Activated CD4-positive, alpha-beta memory T cell treated with anti-CD3 and anti-CD28 coated beads, Interleukin-2, amount 10 ng/mL, durations not matched to agents 7 days and 5 days (primary cell): ENCODE measurements at places on chromosomes 5 and 9. TPM values are rescaled to one million over a fixed set of nuclear protein-coding genes. Genes with fewer than 3 reads are reported as not detected.

CAPSL gene
- total RNA-seq, result not detected

CCDC183 gene
- total RNA-seq, result 0.96 TPM

DNA sequence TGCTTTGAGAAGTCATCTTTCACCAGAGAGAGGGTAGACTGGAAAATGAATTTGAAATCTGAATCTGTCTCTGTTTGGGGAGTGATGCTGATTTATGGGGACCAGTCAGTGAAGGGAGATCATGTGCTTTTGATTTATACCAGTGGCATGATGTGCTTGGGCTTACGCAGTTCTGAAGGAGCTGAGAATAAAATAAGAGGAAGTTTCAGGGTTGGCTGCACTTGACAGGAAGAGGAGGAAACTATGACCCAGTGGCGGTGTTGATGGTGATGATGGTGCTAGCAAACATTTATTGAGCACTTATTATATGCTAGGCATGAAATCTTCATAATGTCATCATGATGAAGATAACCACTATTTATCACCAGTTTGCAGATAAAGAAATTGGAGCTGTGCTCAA, 136.4 kb upstream of the GLRA1 start:
- DNase-seq, result no peak

DNA sequence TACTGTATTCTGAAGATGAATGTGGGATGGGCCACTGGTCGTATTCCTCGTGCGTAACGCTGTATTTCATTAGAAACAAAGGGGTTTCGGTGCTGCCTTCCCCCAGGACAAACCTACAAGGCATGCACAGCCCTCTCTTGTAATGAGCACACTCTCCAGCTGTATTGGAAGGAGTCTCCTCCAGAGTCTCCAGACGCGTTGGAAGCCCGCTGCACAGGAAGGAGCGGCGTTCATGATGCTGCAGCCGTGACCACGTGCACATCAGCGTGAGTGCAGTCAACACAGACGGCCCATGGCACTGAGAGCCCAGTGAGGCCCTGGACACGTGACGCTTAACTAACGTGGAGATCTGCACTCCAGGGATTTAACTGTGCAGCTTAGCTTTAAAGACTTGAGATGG, 209.0 kb upstream of the IRX1 start:
- DNase-seq, result no peak

DNA sequence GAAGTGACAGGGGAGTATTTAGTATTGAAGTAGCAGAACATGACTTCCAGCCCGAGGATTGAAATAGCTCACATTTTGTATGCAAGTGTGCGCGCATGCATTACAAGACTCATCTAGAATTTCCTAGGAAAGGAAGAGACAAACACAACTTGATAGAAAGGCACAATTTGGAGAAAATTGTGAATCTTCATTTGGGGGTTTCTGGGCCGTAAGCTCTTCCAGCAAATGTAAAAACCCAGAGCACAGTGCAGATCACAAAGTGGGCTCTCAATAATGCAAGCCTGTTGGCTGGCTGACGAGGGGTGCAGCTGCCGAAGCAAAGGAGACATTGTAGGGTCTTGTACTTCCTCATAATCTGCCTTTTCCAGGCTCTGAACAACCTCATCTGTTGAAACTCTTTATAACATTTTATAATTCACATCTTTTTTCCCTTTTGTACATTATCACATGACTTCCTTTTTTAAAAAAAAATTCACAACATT, 109.0 kb downstream of the BAAT start:
- no peak for DNase-seq

DNA sequence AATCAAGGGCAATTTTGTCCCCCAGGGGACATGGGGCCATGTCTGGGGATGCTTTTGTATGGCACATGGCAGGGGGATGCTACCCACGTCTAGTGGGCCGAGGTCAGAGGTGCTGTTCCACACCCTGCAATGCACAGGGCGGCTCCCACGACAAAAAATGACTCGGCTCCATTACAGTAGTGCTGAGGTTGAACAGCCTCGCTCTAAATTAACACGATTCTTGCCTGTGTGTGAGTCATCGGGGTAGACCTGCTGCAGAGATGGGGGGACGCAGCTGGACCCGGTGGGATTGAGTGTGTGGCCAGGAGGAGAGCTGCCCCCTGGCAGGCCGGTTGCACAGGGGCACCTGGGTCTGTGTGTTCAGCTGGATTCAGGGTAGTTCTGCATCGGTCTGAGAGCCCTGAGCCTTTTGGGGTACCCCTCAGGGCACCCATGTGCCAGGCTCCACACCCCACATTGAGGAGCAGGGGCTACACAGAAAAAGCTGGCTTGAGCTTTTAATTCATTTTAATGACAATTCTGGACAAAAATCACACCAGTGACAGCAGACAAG, 20.0 kb upstream of the COL5A1 start:
- DNase-seq, result no peak

- DNase-seq, result no peak
Measured at GRCh38 chr5:173237875-173238220, 2.8 kb upstream of the NKX2-5 start.

- no peak for DNase-seq
Measured at GRCh38 chr9:136052991-136053756, 41.9 kb downstream of the NACC2 start.

- no peak for DNase-seq
Measured at GRCh38 chr9:131279196-131279862, 3.0 kb upstream of the FAM78A start.

DNA sequence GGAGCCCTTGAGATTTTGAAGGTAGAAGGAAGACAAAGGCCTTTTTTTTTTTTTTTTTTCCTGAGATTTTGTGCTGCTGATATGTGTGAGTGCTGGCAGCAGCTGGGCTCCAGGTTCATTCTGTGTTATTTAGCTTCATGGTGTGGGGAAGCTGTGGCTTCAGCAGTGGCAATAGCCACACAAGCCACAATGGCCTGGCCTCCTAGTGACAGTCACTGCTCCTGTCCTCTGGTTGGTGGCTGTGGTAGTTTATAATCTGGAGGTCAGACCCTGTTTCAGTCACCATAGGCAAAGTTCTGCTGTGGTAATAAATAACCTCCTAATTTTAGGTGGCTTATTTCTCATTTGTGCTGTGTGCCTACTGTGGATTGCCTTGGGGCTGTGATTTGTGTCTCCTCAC, 28.2 kb upstream of the GPR151 start:
- no peak for DNase-seq

DNA sequence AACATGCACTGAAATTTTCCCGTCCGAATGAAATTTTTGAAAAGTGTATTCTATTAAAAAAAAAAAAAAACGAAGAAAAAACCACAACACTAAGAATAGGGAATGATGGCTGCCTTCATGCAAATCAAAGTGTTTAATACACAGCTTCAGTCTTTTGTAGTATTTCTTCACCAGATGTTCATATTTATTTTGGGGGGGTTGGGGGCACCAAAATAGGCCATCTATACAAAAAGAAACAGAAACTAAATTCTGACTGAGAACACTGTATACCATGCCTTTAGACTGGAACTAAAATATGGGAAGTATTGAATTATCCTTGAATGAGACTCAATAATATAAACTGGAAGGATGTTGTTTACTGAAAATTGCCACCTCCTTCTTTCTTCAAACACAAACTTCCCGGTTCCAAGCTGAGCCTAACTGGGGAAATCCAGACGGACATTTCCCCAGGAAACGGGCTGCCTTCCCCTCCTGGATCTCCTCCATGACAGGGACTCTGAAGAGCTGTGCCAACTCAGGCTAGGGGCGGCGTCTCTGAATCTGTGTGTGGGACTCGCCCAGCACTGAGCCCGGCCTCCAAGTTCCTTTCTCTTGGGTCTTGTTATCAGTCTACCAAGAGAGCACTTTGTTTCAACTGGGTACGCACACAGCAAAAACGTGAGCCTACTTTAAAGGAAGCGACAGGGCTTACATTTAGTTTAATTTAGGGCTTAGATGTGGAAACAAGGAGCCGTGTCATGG, 511.3 kb upstream of the ADAMTS16 start:
- DNase-seq, result no peak

DNA sequence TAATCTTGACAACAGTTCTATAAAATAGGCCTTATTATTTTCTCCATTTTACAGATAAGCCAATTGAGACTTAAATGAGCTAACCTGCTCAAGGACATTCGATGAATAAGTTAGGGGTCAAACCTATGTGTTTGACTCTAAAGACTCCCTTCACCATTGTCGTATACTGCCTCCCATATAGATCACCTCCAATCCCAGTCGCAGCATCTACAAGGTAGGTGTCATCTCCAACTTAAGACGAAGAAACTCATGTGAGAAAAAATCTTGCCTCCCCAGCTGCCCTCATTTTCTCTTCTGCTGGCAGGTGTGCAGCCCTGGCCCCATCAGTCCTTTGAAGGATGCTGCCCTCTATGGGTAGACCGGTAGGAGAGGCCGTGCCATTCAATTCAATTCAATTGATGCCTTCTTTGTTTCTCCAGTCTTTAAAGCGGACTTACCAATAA, 75.2 kb upstream of the SMARCA2 start:
- peak; percentile 39 for DNase-seq

- peak; percentile 19 for DNase-seq
Measured at GRCh38 chr5:135313946-135314345, 85.1 kb downstream of the MACROH2A1 start.
